ENCODE measurements at places on chromosomes 4 and X.

- DNase-seq: no peak
These were observed 1.0 kb downstream of the GPR50 start for GRCh38 chrX:151177141-151178027.

DNA sequence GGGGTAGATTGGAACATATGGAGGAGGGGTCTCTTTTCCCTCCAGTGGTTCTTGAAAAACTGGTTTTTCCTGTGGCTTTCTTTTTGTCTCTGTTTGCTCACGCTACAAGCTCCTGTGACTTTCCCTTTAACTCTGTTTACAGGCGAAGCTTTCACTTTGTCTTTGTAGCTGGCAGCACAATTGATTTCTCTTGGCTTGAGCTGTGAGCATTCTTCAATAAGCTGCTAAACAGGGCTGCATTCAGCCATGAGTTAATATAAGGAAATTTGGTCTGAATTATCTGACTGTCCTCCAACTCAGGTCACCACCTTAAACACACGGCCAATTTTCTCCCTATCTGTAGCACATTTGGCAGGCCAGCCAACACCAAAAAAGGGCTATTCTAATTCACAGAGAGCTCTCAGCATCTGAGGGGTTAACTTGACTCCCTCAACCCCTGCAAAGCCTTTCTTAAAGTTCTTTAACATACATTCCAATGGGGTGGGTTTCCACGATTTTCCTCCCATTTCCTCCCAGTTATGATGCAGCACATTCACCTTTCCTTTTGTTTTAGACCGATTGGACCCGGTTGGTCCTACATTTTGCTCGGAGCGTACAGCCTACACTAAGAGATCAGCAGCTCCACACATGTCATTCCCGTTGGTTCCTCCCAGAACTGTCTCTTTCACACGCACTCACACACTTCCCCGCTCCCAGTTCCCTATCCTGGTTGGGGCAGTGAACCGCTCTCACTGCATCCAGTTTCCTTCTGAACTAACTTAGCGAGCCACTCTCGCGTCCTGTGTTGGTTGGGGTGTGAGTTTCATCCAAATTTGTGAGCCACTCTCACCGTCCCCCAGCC lies 45.4 kb downstream of the UGT2A3 start:
- no peak for DNase-seq

DNA sequence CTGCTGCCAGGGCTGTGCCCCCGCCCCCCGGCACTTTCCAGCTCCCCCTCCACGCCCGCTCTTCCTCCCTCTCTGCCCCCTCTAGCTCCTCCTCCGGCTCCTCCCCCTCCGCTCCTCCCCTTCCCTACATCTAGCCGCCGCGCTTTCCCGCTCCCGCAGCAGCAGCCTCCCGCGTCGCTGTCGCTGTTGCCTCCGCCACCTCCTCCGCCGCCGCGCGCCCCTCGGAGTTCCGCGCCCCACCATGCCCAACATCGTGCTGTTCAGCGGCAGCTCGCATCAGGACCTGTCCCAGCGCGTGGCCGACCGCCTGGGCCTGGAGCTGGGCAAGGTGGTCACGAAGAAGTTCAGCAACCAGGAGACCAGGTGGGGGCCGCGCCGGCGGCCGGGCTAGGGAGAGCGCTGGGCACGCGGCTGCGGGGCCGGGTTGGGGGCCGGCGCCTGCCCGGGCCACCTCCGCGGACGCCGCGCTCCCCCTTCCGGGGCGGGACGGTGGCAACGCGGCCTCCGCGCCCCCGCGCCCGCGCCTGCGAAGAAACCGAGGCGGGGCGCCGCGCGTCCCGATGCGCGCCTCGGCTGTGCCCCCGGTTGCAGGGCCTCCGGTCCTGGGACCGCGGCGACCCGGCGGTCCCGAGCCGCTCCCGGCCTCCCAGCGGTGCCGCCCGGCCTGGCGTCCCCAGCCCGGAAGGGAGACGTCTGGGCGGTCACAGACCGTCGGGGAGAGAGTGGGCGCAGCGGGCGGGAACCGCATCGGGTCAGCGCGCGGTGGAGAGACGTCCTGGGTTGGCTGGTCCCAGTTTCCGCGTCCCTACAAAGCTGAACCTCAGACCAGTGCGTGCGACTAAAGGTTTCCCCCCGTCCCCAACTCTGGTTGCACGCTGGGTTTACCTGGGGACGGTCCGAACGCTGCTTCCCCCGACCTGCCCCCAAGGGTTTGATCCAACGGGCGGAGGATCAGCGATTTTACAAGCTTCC lies at the start of gene PRPS2:
PRPS2 (plus strand) TSS at position 156 of the 972 bp plus-strand sequence; CDS start at position 242, 86 bp downstream.
- DNase-seq: no peak

- no peak for DNase-seq
These were observed 814 bp upstream of the MMAA start for GRCh38 chr4:145618210-145618931.
